ENCODE measurements at places on chromosomes 7 and 10. TPM values are rescaled to one million over a fixed set of nuclear protein-coding genes. Genes with fewer than 3 reads are reported as not detected.

ACBD5 gene
- total RNA-seq: 23.1 TPM

DNA sequence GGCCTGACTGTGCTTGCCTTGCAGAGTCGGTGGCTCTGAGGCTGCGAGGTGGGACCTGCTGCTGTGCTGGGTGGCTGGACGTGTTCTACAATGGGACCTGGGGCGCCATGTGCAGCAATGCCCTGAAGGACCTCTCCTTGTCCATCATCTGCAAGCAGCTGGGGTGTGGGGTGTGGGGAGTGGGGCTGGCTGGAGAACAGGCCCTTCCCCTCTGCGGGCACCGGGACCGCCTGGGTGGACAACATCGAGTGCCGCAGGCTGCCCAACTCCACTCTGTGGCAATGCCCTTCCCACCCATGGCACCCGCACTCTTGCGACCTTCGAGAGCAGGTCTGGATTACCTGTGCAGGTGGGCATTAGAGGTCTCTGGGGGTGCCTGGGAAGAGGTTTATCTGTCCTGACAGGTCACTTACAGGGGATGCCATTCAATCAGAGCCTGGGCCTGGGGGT lies 10.9 kb downstream of the SCART1 start:
- H3K27ac ChIP-seq: no peak overlapping the region
- no peak for DNase-seq
- peaks cover 31% of the 10 kb centered on the region for H3K36me3 ChIP-seq
- H3K4me1 ChIP-seq: no peaks in the 10 kb centered on the region
- no peak overlapping the region for H3K4me3 ChIP-seq

DNA sequence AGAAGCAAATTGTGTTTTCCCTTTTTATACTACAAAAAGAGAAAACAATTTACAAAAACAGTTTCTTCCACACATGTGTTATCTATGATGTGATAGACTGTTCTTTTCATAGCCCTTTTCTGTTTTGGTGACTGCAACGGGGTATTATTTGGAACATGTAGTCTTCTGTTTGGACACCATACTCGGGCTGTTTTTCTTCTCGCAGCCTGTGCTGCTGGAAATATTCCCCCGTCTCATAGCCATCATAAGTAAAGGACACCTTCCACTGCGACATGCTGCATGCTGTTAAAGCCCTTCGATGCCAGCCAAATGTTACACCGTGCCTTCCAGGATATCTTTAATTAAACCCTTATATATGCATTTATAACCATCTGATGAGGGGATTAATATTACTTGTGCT lies 222.4 kb downstream of the BICC1 start:
- H3K27me3 ChIP-seq: no peaks in the 10 kb centered on the region
- H3K4me3 ChIP-seq: no peak overlapping the region
- no peak overlapping the region for H3K27ac ChIP-seq
- no peaks in the 10 kb centered on the region for H3K4me1 ChIP-seq

DNA sequence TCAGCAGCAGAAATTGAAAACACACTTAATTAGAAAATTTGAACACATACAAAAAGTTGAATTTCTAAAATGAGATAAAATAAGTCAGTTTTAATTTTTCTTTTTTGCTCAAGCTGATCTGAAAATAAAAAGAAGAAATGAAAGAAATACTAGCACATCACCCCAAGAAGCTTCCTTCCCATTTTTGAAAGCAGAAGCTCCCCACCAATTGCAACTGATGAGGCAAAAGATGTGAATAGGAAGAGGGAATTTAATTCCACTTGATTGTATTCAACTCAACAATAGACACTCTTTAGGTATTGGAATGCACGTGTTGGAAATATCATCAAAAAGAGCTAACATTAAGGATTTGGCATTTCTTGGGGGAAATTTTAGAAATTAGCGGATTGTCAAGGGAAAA lies 175.8 kb downstream of the TRIL start:
- H3K4me1 ChIP-seq: peaks cover 39% of the 10 kb centered on the region
- no peak overlapping the region for H3K27ac ChIP-seq
- H3K36me3 ChIP-seq: no peaks in the 10 kb centered on the region
- no peak overlapping the region for H3K4me3 ChIP-seq

HHEX gene
- not detected for total RNA-seq

HOXA11 gene
- total RNA-seq: 3.3 TPM

DNA sequence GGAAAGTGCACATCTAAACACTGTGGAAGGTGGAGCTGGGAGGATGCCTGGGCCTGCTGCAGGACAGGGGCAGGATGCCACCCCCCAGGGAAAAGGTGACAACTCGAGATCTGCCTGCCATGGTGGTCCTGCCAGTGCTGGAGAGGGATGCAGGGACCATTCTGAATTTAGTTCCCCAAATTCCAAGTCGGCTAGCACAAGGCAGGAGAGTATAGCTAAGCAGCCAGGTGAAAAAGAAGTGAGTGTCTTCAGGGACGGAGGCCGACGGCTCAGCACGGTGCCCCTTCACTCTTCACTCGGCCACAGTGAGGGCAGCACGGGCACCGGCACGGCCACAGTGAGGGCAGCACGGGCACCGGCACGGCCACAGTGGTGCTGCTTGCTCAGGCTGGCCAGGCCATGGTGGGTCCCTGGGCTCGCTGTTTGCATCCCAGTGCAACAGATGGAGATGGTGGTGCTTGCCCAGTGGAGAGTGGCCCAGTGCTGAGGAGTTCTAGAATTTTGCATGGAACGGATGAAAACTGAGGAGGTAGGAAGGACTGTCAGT lies 161.3 kb upstream of the SHH start:
- no peak overlapping the region for H3K4me3 ChIP-seq
- H3K27me3 ChIP-seq: peaks cover 45% of the 10 kb centered on the region
- no peak for DNase-seq
- no peaks in the 10 kb centered on the region for H3K36me3 ChIP-seq

DNA sequence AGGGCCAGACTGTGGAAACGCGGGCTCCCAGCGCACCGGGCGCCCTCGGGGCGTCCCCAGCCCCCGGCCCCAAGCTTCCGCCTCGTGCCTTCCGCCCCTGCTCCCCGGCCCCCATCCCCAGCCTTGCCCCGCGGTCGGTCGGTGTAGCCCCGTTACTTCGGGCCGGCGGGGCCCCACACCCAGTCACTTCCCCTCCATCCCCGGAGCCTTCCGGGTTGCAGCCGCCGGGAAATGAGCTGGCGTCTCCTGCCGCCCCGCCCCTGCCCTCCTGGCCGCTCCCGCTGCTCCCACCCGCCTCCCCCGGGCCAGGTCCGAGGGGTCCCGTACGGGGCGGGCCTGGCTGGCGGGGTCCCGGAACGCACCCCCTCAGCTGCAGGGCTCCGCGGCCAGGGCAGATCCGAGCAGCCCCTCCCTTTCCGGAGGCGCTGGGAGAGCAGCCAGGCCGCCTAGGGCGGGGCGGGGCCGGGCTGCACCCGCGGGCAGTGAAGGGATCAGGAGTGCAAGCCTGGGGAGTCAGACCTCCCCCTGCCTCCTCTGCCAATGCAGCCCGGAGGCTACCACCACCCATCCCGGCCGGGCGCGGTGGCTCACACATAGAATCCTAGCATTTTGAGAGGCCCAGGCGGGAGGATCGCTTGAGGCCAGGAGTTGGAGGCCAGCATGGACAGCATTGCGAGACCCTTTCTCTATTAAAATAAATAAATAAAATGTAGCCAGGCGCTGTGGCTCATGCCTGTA lies 709 bp downstream of the ARPC1B start:
- H3K4me3 ChIP-seq: peak overlapping the region; percentile 55
- H3K27me3 ChIP-seq: no peaks in the 10 kb centered on the region
- peaks cover 2% of the 10 kb centered on the region for H3K36me3 ChIP-seq
- peaks cover 21% of the 10 kb centered on the region for H3K4me1 ChIP-seq
- no peak overlapping the region for H3K27ac ChIP-seq

GRCh38 chr7:46072722-46073121 lies 151.7 kb upstream of the IGFBP3 start:
- H3K4me3 ChIP-seq: no peak overlapping the region
- no peak overlapping the region for H3K27ac ChIP-seq
- peaks cover 9% of the 10 kb centered on the region for H3K4me1 ChIP-seq
- H3K27me3 ChIP-seq: no peaks in the 10 kb centered on the region

DNA sequence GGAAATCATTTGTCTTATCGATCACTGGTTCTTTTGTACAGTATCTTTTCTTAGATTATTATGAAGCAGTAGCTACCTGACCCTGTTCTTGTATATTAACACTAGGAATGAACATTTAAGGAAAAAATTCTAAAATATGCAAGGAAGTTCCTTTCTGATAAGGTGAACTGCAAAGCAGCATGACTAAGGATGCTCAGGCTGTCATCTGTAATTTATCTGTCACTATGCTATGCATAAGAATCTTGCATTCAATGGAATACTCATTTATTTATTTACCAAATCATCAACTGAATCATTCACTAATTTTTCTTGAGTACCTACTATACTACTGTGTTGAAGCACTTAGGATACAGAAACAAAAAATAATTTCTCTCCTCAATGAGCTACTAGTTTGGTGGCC lies 5.8 kb downstream of the GSDME start:
- no peak overlapping the region for H3K4me3 ChIP-seq
- no peak for DNase-seq
- H3K27me3 ChIP-seq: peaks cover 13% of the 10 kb centered on the region
- no peak overlapping the region for H3K27ac ChIP-seq
- H3K4me1 ChIP-seq: peaks cover 14% of the 10 kb centered on the region
